ENCODE measurements at places on chromosomes 4 and X. TPM values are rescaled to one million over a fixed set of nuclear protein-coding genes. Genes with fewer than 3 reads are reported as not detected.
A peak's percentile ranks its signal among the peaks of the same experiment; 100 is the strongest.

DNA sequence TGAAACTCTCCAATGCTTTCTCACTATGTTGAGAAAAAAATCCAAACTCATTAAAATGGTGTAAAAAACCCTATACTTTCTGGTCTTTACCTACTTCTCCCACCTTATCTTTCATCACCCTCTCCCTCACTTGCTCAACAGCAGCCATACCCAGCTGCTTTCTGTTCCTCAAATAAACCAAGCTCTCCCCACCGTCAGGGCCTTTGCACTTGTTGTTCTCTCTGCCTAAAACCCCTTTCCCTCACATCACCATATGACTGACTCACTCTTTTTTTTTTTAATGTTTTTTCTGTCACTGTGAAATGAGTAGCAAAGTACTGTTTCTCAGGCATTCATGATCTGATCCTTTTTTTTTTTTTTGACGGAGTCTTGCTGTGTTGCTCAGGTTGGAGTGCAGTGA is 122.3 kb upstream of the TMEM164 start:
- H3K4me1 ChIP-seq = peaks cover 66% of the 10 kb centered on the region
- H3K36me3 ChIP-seq = no peaks in the 10 kb centered on the region
- peak overlapping the region; percentile 55 for H3K27ac ChIP-seq
- peak; percentile 60 for DNase-seq

- DNase-seq = no peak
- H3K36me3 ChIP-seq = no peaks in the 10 kb centered on the region
- H3K27me3 ChIP-seq = no peaks in the 10 kb centered on the region
These were observed 41.6 kb upstream of the LAS1L start for GRCh38 chrX:65576160-65576559.

GRCh38 chr4:172517391-172517790 is 651.2 kb upstream of the GALNT7 start:
- no peaks in the 10 kb centered on the region for H3K4me1 ChIP-seq
- no peak for DNase-seq
- no peaks in the 10 kb centered on the region for H3K27me3 ChIP-seq
- H3K27ac ChIP-seq = no peak overlapping the region

DNA sequence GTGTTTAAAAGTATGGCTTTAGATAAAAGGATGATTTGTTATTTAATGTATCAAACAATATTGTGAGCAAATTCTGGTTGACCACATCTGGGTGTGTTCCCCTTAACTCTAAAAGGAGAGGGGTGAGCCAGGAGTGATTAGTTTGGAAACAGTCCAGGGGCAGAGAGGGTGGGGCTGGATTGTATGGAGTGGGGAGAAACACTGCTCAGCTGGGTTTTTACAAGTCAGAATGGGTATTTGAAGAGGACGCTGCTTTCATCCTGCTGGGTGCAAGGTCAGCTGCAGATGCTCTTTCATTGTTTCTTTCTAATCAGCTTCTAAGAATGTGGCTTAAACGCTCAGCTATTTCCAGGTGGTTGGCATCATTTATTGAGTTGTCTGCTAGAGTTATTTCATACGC is 82.8 kb upstream of the LIMCH1 start:
- no peaks in the 10 kb centered on the region for H3K4me1 ChIP-seq
- H3K27ac ChIP-seq = no peak overlapping the region

GRCh38 chr4:100841911-100842310 is 324.1 kb upstream of the EMCN start:
- H3K36me3 ChIP-seq = no peaks in the 10 kb centered on the region
- no peak overlapping the region for H3K27ac ChIP-seq
- DNase-seq = no peak
- no peaks in the 10 kb centered on the region for H3K4me1 ChIP-seq
- no peaks in the 10 kb centered on the region for H3K27me3 ChIP-seq

- peaks cover 6% of the 10 kb centered on the region for H3K4me1 ChIP-seq
- H3K4me3 ChIP-seq = no peak overlapping the region
- H3K27ac ChIP-seq = no peak overlapping the region
- no peaks in the 10 kb centered on the region for H3K36me3 ChIP-seq
These were observed 8.2 kb upstream of the CNOT6L start for GRCh38 chr4:77827343-77827742.

GRCh38 chr4:2102045-2102883 is 43.1 kb downstream of the NAT8L start:
- H3K4me1 ChIP-seq = no peaks in the 10 kb centered on the region
- DNase-seq = no peak
- peaks cover 3% of the 10 kb centered on the region for H3K27me3 ChIP-seq
- H3K4me3 ChIP-seq = no peak overlapping the region
- no peaks in the 10 kb centered on the region for H3K36me3 ChIP-seq

GRCh38 chrX:44245733-44246132 is 97.7 kb downstream of the EFHC2 start:
- no peak overlapping the region for H3K27ac ChIP-seq
- no peaks in the 10 kb centered on the region for H3K4me1 ChIP-seq
- no peak overlapping the region for H3K4me3 ChIP-seq
- no peaks in the 10 kb centered on the region for H3K36me3 ChIP-seq

- no peaks in the 10 kb centered on the region for H3K36me3 ChIP-seq
- no peaks in the 10 kb centered on the region for H3K4me1 ChIP-seq
- H3K27me3 ChIP-seq = no peaks in the 10 kb centered on the region
These were observed 67.1 kb downstream of the DOCK11 start for GRCh38 chrX:118562582-118563164.

- no peaks in the 10 kb centered on the region for H3K4me1 ChIP-seq
- no peaks in the 10 kb centered on the region for H3K36me3 ChIP-seq
- H3K27me3 ChIP-seq = no peaks in the 10 kb centered on the region
- no peak overlapping the region for H3K27ac ChIP-seq
These were observed 443.4 kb downstream of the TECRL start for GRCh38 chr4:63965875-63966274.

- no peaks in the 10 kb centered on the region for H3K27me3 ChIP-seq
- DNase-seq = no peak
- no peaks in the 10 kb centered on the region for H3K36me3 ChIP-seq
These were observed 47.4 kb downstream of the HAUS3 start for GRCh38 chr4:2194496-2194895.

- H3K27ac ChIP-seq = no peak overlapping the region
- H3K4me3 ChIP-seq = no peak overlapping the region
- H3K27me3 ChIP-seq = no peaks in the 10 kb centered on the region
- no peak for DNase-seq
These were observed 612.2 kb downstream of the IQCM start for GRCh38 chr4:149203256-149204001.

- no peaks in the 10 kb centered on the region for H3K4me1 ChIP-seq
- no peaks in the 10 kb centered on the region for H3K36me3 ChIP-seq
- DNase-seq = no peak
- no peak overlapping the region for H3K4me3 ChIP-seq
- H3K27ac ChIP-seq = no peak overlapping the region
These were observed 16.3 kb downstream of the RTL5 start for GRCh38 chrX:72115380-72115779.

GRCh38 chr4:53349091-53349491 is 16.8 kb downstream of the SCFD2 start:
- peaks cover 3% of the 10 kb centered on the region for H3K36me3 ChIP-seq
- DNase-seq = no peak
- no peaks in the 10 kb centered on the region for H3K27me3 ChIP-seq
- no peaks in the 10 kb centered on the region for H3K4me1 ChIP-seq

DNA sequence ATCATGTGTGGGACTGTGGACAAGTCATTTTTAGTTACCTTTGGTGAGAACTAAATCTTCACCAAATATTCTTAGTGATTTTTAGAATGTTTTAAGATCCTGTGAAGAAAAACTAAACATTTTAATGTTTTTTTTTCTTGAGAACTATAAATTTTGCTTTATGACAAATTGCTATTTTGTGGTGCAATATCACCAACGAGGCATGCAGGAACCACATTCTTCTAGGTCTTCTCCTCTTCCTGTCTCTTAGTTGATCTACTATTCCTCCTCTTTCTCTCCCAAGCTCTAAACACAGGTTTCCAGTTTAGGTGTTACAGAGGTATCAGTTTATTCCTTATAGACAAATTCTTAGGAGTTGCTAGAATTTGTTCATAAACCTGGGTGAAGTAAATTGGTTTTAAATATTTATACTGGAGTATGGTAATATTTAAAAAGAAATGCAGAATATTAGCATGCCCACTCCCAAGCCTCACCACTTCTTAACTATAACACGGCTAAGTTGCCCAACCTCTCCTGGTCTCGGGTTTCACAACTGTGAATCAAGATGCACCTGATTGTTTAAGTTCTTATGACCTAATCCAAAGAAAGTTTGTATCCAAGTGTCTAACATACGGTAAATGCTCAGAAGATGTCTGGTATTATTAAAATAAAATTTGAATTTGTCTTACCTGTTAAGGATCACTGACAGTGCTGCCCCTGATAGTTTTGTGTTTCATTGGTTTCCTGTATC is 56.5 kb upstream of the CLNK start:
- no peaks in the 10 kb centered on the region for H3K4me1 ChIP-seq
- H3K27me3 ChIP-seq = no peaks in the 10 kb centered on the region
- no peak overlapping the region for H3K4me3 ChIP-seq
- no peak for DNase-seq

DNA sequence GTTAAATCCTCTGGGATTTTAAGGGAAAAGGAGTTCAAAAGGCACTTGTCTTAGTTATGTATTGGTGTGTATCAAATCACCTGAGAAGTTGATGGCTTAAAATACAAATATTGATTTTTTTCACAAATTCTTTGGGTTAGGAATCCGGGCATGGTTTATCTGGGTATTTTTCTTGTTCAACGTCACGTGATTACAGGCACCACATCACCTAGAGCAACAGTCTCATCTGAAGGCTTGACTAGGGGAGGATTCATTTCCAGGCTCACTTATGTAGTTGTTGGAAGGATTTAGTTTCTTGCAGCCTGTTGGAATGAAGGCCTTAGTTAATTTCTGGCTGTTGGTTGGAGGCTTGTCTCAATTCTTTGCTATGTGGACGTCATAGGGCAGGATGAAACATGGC is 326.1 kb downstream of the STIM2 start:
- no peaks in the 10 kb centered on the region for H3K36me3 ChIP-seq
- DNase-seq = no peak
- no peaks in the 10 kb centered on the region for H3K27me3 ChIP-seq

GRCh38 chr4:122129061-122129460 is 23.1 kb upstream of the BLTP1 start:
- no peaks in the 10 kb centered on the region for H3K27me3 ChIP-seq
- no peak for DNase-seq
- H3K4me1 ChIP-seq = no peaks in the 10 kb centered on the region
- H3K4me3 ChIP-seq = no peak overlapping the region

GRCh38 chrX:129636175-129636681 is 18.5 kb downstream of the APLN start:
- no peaks in the 10 kb centered on the region for H3K36me3 ChIP-seq
- no peaks in the 10 kb centered on the region for H3K27me3 ChIP-seq
- peak; percentile 16 for DNase-seq
- no peak overlapping the region for H3K27ac ChIP-seq

GRCh38 chrX:11781734-11782370 is 23.8 kb downstream of the MSL3 start:
- no peak overlapping the region for H3K27ac ChIP-seq
- no peak for DNase-seq
- H3K4me3 ChIP-seq = no peak overlapping the region
- no peaks in the 10 kb centered on the region for H3K36me3 ChIP-seq

- no peaks in the 10 kb centered on the region for H3K27me3 ChIP-seq
- no peak overlapping the region for H3K27ac ChIP-seq
- H3K4me1 ChIP-seq = no peaks in the 10 kb centered on the region
- no peaks in the 10 kb centered on the region for H3K36me3 ChIP-seq
- no peak for DNase-seq
- no peak overlapping the region for H3K4me3 ChIP-seq
These were observed 102.0 kb downstream of the TSPAN5 start for GRCh38 chr4:98556451-98556850.

DNA sequence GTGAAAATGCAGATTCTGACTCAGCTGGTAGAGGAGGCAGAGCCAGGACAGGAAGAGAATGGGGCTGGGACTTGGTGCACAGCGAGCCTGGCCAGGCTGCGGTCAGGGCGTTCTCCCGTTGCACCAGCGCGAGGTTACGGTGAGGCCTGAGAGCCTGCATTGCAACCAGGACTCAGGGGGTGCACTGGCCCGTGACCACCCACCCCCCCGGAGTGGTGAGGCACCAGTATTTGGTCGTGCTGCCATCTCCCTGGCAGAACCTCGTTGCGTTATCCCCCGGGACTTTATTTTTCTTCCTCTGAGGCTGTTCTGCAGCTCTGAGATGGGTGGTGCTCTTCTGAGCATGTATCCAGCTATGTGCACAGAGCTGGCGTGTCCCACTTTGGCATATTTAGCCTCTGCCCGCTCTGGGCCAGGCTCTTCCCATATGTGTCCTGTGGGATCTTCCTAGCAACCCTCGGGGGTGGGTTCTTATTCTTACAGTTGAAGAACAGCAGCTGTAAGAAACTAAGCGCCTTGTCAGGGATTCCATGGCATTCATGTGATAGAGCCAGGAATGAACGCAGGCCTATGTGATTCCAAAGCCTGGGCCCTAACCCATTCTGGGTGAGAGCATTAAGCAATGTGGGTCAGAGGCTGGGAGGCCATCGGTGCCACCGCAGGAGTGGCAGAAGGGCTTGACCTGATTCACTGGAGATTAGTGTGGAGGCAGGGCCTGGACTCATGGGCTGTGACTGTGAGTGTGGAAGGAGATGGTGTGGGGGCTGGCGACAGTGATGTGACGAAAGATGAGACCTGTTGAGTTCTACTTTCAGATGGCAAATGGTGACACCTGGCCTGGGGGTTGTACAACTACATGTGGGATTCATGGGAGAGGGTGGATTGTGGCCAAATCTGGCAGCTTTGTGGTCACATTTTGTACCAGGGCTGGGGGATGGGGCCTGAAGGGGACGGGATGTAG is 3.1 kb downstream of the TADA2B start:
- H3K4me1 ChIP-seq = peaks cover 40% of the 10 kb centered on the region
- H3K36me3 ChIP-seq = no peaks in the 10 kb centered on the region
- DNase-seq = no peak
- H3K4me3 ChIP-seq = no peak overlapping the region

DNA sequence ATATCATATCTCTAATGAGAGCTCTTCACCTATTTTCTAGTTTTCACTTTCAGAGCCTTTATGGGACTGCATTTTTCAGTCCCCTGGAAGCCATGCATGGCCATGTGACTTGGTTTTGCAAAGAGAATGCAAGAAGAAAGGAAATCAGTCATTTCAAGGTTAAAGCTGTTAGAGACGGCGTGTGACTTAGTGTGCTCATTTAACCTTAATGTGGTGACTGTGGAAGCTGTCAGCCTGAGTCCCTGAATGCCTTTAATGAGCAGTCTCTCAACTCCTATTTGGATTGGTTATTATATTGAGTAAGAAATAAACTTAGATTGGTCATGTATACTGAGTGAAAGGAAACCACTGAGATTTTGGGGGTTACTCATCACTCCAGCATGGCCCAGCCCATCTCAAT is 212.7 kb downstream of the KCNIP4 start:
- no peaks in the 10 kb centered on the region for H3K36me3 ChIP-seq
- no peak for DNase-seq
- H3K4me1 ChIP-seq = no peaks in the 10 kb centered on the region

Gene EGF
- 0.08 TPM for polyA plus RNA-seq

Gene HSPA4L
- 3.7 TPM for polyA plus RNA-seq

Gene FGF16
- not detected for polyA plus RNA-seq

Gene DUSP21
- polyA plus RNA-seq = not detected

Gene ESX1
- polyA plus RNA-seq = not detected

Gene WDR17
- polyA plus RNA-seq = not detected

Gene CLDN34
- polyA plus RNA-seq = not detected

Gene SFRP2
- polyA plus RNA-seq = not detected

Gene PPA2
- 44.2 TPM for polyA plus RNA-seq

Gene NWD2
- not detected for polyA plus RNA-seq

Gene PYURF
- 48.5 TPM for polyA plus RNA-seq

Gene NAP1L2
- not detected for polyA plus RNA-seq

Data from HepG2 (cell line).